ENCODE measurements at places on chromosomes 7 and 10.

- no peak for DNase-seq
Measured at GRCh38 chr7:158786898-158787297, 42.4 kb downstream of the ESYT2 start.

DNA sequence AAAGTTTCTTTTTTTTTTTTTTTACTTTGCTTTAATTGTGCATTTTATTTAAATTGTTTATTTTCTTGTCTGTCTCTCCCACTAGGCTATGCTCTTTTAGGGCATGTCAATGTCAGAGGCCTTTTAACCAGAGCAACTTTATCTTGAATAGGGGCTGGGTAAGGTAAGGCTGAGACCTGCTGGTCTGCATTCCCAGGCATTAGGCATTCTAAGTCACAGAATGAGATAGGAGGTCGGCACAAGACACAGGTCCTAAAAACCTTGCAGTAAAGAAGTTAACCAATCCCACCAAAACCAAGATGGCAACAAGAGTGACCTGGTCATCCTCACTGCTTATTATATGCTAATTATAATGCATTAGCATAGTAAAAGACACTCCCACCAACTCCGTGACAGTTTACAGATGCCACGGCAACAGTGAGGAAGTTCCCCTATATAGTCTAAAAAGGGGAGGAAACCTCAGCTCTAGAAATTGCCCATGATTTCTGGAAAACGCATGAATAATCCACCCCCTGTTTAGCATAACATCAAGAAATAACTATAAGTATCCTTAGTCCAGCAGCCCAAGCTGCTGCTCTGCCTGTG lies 47.0 kb upstream of the FRMD4A start:
- DNase-seq: no peak

- DNase-seq: no peak
Measured at GRCh38 chr7:94001396-94001795, 2.8 kb downstream of the BET1 start.

GRCh38 chr10:103859161-103860086 lies 4.0 kb upstream of the SH3PXD2A start:
- no peak for DNase-seq

DNA sequence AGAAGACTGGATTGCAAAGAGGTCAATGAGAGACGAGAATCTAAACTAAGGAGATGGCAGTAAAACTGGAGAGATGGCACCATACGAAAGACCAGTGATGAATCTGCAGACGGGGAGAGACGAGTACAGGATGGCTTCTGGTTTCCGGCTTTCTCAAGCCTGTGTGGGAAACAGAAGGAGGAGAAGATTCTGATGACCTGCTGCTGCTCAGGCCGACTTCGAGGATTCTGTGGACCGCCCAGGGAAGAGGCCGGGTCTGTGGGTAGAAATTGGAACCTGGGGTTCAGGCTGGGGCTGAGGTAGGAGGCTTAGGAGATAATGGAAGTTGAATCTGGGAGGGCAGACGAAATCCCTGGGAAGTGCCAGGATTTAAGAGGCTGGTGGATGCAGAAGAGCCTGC lies 48.6 kb downstream of the PARP12 start:
- no peak for DNase-seq

DNA sequence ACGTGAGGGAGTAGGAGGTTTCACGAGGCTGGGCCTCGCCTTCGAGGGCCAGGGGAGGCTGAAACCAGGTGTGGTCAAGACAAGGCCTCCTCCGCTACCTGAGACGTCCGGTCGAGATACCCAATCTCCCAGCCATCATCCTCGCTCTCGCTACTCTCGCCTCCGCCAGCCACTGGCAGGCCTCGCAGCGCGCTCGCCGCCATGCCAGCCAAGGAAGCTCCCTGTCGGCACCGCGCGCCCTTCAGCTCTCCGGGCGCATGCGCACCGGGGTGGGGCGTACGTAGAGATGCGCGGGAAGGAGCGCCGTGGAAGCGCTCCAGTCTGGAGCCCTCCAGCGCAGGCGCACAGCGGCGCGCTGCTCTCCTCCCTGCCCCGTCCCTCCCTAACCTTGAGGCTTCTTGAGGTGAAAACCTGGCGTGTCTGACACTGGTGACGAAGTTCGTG lies at the start of gene ASZ1:
ASZ1 (minus strand) TSS at position 236 of the 444 bp plus-strand sequence; CDS start at position 203, 33 bp downstream.
- DNase-seq: no peak

GRCh38 chr10:34835908-34836508 lies 20.9 kb upstream of the PARD3 start:
- DNase-seq: no peak

DNA sequence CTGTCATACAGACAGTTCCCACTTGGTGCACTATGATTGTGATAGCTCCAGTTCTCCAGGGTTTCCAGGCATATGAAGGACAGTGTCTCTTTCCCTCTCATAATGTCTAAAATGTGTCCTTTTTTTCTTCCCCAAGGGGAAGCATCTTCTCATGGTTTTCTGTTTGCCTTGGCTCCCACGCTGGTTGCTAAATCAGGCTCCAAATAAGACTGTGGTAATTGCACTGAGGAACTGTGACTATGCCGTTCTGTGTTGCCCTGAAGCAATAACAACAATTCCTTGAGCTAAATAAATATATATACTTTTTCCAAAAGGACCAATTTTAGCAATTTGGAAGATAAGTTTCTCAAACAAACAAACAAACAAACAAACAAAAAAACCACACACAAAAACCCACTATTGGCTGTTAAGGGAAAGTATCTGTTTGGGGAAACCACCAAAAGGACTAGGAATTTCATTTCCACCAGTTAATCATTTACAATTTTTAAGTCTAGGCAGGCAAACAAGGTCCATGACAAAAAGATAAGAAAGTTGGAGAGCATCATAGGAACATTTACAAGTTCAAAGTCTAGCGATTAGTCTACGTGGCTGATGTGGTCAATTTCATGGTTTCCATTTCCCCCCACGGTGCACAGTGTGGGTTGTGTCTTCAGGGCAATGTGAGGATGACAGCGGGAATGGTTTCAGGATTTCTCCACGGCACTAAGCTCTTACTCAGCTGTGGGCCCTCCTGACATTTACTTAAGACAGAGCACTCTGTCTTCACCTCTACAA lies 62.4 kb downstream of the THNSL1 start:
- no peak for DNase-seq

- no peak for DNase-seq
Measured at GRCh38 chr10:3978174-3978573, 193.2 kb upstream of the KLF6 start.

DNA sequence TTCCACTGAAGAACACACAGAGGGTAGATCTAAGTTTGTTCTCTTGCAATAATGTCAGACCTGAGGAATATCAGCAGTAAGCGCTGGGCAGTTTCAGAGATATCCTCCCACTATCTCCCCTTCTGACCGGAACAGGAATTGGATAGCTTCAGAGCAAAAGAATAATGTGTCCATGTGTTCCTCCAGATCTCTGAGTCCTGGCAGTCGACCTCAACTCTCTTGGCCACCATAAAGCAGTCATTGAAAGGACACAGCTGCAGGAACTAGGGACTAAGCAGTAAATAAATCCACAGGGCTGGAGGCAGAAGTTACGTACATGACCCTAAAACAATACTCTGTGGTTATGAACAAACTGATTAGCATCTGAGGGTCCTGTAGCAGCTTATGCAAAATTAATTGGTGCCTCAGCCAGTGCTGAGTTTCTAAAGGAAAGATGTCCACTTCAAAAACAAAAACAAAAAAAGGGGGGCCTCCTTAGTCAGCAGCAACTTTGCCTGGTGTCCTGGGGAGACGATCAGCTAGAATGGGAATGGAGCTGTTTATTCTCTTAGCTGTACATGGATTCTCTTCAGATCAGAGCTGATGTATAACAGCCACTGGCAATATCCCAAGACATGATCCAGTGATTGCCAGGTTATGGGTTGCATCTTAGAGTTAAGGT lies 6.4 kb upstream of the PRTFDC1 start:
- no peak for DNase-seq

DNA sequence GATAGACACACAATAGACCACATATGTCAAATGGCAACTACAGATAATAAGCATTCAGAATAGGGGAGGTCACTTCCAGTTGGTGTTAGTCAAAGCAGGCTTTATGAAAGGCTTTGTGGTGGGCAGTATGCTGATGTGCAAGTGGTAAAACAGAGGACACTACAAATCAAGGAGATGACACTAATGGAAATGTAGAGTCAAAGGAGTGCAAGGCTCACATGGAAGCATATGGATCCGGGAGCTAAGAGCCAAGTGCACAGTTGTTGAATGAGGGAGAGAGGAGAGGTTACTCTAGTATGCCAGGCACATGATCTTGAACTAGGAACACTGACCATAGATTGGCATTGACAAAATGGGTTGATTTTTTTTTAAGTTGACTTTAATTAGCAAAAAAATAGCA lies 62.7 kb downstream of the GRM3 start:
- no peak for DNase-seq

DNA sequence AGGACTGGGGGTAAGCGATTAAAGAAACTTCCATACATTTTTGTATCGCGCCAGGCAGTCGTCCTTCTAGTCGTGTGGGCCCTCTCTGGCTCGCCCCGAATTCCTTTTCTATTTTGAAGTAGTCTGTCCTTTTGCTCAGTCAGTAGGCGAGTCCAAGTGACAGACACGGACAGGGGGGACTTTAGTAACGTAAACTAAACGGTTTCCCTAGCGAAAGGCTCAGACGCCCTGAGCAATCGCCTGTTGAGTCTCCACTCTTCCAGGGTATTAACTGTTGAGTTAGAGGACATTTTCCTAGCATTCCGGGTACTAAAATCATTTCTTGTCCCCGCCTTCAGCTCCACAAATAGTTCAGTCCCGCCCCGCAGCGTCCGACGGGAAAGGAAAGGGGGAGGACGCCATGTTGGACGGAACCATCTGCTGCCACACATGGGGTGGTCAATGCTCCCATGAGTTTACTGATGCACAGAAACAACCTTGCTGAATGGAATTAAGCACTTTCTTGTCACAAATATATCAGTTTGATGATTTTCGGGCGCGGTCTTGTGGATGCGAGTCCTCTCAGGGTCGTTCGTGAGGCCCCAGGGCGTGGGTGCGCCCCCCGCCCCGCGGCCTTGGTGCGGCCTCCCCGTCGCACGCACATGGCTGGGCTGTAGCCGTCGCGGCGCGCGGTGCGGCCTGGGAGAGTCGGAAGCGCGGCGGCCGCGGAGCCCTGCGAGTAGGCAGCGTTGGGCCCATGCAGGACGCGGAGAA lies at the start of gene EIF3B:
EIF3B (plus strand) TSS at position 642 of the 753 bp plus-strand sequence; CDS start at position 737, 95 bp downstream.
- DNase-seq: peak; percentile 87

GRCh38 chr7:83936056-83936708 lies 258.4 kb downstream of the SEMA3A start:
- no peak for DNase-seq

DNA sequence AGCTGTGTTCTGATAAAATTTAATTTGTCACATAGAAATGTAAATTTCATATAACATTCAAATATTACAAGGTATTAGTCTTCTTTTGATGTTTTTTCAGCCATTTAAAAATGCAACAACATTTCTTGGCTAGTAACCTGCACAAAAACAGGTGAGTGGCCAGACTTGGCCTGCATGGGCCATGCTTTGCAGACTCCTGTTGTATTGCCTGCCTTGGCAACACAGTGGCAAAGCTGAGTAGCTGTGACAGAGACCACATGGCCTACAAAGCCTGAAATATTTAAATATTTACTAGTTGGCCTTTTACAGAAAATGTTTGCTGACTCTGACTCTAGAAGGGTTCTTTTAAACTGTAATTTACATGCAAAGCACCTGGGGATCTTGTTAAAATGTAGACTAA lies 13.5 kb upstream of the TBX20 start:
- no peak for DNase-seq

- DNase-seq: no peak
Measured at GRCh38 chr10:122198631-122199030, 72.5 kb upstream of the BTBD16 start.

DNA sequence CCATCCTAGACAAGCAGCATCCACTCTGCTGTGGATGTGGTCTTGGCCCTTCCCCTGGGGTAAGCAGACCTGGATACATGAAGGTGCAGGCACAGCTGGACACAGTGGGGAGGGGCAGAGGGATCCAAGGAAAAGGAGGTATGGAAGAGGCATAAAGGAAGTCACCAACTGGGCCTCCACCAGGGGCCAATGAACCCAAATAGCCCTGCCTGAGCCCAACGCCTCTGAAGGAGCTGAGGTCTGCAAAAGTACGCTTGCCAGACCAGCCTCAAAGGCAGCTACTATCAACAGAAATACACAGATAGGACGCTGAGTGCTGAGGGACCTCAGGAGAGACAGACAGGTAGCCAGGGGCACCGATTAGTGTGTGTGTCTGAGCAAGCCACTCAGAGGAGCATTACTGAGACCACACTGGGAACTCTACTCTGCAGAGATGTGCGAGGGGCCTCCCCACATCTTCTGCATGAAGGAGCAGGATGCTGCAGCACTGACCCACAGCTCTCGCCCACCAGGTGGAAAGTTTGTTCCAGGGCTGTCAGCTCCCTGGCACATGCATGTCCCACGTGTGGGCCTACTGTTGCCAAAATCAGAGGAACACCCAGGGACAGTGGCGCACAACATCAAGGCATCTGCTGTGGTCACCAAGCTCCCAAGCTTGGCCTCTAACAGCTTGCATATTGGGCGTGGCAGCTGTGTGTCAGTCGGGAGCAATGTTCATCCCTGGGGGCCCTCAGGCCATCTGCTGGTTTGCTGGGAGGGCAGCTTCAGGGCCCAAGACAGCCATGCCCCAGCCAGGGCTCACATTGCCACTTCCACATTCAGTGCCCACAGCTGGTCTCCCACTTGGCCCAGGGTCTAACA lies 40.0 kb downstream of the MKI67 start:
- no peak for DNase-seq

- no peak for DNase-seq
Measured at GRCh38 chr7:50864694-50865093, 82.0 kb upstream of the GRB10 start.

DNA sequence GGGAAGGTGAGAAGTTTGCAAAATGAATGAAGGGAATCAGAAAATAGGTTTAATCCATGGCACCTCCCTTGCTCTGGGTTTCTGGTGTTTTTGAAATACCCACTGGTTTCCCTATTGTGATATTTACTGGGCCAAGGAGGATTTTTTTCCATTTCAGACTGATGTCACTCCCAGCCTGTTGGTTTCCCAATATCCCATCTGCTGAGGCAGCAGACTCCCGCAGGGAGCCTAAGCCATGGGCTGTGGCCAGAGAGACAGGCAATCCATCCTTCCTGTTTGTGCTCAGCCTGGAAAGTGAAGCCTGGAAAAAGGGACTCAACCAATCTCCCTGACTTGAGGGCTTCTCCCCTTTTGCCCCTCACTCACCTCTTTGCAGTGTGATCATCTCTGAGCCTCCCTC lies 22.8 kb downstream of the FAM107B start:
- no peak for DNase-seq

DNA sequence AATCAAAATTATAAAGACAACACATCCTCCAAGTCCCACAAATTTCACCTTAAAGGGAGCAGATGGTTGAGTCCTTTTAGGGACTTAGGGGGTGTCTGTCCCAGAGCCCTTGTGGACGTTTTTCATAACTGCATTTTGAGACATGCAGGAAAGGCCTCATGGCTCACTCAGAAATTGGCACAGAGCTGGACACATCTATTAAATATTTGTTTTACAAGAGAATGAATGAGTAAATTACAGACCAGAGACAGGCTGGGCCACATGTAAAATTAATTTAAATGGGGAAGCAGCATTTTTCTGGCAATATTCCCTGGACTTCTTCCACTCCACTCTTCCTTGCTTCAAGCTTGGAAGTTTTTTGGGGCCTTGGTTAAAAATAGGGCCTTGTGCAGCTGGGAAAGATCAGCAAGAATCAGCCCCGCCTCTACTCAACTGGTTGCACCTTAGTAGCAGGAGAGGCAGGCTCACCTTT lies 20.0 kb downstream of the LAMB1 start:
- peak; percentile 75 for DNase-seq
